ENCODE measurements at places on chromosomes 16 and 17.

DNA sequence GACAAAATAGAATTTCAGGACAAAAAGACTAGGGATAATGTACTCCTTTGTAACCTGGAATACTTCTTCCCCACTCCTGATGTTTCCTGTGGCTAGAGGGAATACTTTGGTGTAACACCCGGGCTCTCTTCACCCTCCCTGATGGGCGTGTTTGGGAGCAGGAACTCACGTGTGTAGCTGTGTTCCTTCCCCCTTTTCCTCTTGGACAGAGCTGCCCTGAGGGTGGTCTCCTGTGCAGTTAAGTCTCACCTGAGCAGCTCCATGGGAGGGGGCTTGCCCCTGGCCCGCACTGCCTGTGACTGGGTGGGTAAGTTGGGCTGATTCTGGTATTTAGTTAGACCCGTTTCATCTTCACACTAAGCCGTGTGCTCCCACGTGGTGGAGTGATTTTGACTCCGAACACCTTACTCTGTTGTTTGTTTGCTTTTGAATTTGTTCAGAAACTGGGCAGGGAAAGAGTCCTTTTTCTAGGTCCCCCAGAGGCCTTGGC, 87.9 kb downstream of the OR1D5 start:
- DNase-seq, result peak; percentile 82

GRCh38 chr16:56667581-56668571, at the start of gene MT1G:
Gene MT1G (minus strand): TSS chr16:56668065. CDS start chr16:56667993, 72 bp downstream.
- no peak for DNase-seq

DNA sequence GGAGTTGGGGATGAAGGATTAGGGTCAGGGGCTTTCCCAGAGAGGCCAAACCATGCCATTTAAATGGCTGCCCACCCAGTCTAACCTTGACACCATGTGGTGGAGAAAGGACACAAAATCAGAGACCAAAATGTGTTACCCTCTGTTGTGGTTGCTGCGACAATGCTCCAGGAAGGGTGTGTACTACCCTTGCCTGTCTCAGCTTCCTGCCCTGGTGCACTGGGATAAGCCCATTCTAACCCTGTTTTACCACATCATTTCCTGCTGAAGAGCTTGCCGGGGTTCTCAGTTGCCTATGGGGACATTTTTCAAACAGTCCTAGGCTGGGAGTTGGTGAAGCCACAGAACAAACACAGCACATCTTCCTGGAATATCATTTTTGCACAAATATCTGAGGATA, 4.9 kb downstream of the OR4D1 start:
- no peak for DNase-seq

GRCh38 chr16:78606545-78606944, 507.1 kb downstream of the WWOX start:
- no peak for DNase-seq

DNA sequence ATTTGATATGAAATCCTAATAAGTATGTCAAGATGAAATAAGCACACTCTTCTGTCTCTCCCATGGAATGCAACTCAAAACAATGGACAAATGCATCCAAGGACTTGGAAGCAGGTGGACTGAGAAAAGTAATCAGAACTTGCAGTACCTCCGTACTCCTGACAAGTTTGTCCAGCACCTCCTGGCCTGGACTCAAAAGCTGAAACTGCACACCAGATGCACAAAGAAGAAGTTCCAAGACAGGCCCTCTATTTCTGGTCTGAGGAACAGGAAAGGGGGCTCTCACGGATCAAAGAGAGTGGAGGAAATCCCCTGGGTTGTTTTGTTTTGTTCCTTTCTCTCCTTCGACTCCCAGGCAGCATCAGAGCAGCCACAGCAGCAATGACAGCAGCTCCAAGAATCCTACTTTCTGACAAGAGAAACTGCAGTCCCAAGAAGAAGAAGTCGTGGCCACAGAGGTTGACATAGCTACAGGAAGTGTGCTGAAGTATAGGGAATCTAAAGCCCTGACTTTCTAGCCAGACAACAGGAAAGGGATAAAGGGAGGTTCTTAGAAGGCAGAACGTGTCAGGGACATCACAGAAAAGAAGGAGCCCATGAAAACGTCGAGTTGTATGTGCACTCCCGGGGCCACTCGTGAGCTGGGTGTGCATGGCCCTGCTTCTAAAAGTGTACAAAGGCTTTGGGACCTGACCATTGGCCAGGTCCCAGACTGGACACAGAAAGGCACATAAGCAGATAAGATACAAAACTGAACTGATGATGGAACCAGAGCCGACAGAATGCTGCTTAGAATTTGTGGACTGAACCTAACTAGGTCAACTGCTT, 29.3 kb downstream of the AKAP10 start:
- no peak for DNase-seq

DNA sequence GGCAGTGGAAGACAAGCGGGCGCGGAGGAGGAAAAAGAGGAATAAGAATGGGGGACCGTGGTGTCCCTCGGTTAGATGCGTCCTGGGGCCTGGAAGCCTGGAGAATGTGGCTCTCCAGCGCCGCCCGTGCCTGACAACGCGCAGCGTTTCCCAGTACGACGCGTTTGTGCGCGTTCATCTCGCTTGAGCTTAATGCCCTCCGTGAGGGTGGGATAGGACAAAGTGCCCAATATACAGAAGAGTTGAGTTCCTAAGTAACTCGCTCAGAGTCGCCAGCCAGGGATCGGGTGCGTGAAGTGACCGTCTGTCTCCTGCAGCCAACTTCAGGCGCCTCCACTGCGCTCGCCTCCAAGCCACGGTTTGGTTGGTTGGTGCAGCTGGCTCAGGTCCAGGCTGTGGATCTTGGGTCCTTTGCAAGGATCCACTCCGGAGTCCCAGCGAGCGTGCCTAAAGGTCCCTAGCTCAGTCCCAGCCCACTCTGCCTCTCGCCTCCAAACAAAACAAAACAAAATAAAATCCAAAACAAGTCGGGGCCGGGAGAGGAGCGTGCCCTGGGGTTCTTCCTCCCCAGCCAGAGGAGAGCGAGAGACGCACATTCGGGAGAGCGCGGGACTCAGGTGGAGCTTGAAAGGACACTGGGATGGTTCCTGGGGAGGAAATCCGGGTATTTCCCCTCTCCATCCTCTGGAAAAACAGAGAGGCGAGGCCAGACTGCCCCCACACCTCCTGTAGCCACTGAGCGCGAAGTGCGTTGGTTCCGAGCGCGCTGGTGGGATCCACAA, 974 bp downstream of the GALR2 start:
- DNase-seq, result no peak

- no peak for DNase-seq
These were observed 42.7 kb downstream of the SOCS3 start for GRCh38 chr17:78316867-78317789.

- DNase-seq, result no peak
These were observed 299.3 kb upstream of the XYLT1 start for GRCh38 chr16:17770104-17770503.

GRCh38 chr17:71455219-71455618, 665.6 kb upstream of the SOX9 start:
- DNase-seq, result no peak

GRCh38 chr16:50721549-50722404, 20.1 kb upstream of the CYLD start:
- no peak for DNase-seq

DNA sequence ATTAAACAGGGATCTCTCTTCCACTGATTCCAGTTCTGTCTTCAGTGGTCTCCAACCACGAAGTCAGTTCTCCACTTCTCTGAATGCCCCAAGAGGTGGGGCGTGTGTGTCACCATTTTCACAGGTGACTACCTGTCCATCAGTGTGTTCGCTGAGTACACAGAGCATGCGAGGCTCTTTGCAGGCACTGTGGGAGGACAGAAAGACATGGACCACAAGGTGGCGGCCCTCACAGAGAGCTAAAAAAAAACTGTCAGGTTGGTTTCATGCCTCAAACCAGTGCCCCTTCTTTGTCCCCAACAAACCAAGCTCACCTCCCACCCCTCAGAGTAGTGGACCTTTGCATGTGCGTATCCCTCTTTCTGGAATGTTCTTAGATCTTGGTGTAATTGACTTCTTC, 13.8 kb downstream of the EMP2 start:
- DNase-seq, result no peak

DNA sequence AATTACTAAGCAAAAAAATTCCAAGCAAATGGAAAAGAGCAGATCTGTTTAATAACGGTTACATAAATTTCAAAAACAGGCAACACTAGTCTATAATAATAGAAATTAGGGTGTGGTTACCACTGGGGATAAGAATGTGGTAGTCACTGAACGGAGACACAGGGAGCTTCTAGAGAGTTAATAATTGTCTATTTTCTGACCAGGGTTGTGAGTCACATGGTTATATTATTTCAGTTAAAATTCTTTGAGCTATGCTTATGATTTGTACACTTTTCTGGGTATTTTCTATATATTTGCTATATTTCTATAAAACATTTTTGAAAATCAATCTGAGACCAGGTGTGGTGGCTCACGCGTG, 433.9 kb upstream of the MAF start:
- no peak for DNase-seq

DNA sequence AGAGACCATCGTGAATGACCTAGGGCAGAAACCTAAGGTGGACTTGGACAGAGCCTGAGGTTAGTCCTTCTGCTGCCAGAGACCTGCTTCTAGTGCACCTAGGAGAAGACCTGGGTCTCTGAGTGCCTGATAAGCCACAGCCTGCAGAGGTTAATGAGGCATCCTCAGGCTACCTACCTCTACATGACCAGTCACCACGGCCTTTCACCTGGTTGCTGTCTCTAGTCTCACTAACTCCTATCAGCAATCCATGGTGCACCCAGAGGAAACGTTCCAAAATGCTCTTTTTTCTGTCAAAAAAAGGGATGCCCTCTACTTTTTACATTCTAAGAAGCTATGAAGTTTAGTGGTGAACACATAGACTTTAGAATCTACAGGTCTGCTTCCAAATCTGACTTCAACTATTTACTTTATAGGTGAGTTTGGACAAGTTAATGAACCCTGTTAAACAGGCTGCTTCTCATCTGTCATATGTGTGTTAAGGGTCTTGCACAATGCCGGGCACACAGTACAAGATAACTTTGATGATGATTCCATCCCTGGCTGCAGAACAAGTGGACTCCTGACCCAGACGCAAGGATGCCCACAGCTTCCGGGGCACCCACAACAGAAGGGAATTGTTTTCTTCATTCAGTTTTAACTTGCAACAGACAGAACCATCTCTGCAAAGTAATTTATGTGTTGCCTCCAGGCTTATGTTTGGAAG, 469.9 kb upstream of the CDH5 start:
- DNase-seq, result no peak

DNA sequence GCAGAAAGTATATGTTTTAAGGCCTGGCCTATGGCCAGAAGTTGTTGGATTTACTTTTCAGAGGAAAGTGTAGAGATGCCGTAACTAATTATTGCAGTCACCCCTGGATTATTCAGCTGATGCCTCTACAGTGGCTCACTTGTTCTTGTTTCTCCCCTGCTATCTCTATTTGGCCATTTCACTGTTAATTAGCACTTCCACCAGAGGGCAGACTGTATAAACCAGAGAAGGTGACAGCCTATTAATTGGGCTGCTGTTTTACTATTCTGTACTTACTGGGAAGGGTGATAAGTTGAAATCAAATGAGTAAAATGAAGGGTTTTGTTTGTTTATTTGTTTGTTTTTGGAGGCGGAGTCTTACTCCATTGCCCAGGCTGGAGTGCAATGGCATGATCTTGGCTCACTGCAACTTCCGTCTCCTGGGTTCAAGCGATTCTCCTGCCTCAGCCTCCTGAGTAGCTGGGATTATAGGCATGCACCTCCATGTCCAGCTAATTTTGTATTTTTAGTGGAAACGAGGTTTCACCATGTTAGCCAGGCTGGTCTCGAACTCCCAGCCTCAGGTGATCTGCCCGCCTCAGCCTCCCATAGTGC, 66.0 kb downstream of the CDK12 start:
- DNase-seq, result no peak

- DNase-seq, result no peak
These were observed 95.4 kb downstream of the UTP18 start for GRCh38 chr17:51355441-51356410.

DNA sequence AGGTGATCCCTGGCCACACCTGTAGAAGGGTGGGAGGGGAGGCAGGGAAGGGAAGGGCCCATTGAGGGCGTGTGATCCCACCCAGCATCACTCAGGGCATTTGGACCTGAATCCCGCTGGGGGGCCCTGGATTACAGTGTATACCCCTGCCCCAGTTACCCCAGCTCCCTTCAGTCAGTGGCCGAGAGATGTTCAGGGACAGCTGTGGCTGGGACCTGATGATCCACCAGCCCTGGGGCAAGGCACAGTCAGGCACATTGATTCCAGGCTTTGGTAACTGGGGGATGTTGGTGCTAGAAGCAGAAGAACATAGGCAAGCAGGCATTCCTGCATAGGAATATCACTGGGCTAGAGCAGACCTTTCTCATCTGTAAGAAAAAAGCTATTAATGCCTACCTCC, 170.3 kb downstream of the FOXL1 start:
- no peak for DNase-seq

- DNase-seq, result no peak
These were observed 2.6 kb upstream of the ATP2A3 start for GRCh38 chr17:3966720-3967363.

DNA sequence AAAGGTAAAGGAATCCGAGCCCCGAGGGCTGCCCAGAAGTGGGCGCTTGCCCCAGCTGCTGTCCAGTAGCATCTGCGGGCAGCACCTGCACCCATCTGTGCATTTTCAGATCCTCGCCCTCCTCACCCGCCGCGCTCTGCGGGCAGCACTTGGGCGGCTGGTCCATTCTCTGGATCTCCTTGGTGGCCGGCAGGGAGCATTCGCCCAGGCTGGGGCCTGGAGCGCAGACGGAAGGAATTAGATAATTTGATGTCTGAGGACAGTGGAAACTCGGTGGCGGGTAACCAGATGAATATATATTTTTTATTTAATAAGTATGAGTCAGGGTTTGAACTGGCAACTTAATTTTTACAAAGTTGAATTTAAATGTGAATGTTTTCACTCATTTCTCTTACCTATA, 88.5 kb downstream of the NPIPB11 start:
- no peak for DNase-seq

DNA sequence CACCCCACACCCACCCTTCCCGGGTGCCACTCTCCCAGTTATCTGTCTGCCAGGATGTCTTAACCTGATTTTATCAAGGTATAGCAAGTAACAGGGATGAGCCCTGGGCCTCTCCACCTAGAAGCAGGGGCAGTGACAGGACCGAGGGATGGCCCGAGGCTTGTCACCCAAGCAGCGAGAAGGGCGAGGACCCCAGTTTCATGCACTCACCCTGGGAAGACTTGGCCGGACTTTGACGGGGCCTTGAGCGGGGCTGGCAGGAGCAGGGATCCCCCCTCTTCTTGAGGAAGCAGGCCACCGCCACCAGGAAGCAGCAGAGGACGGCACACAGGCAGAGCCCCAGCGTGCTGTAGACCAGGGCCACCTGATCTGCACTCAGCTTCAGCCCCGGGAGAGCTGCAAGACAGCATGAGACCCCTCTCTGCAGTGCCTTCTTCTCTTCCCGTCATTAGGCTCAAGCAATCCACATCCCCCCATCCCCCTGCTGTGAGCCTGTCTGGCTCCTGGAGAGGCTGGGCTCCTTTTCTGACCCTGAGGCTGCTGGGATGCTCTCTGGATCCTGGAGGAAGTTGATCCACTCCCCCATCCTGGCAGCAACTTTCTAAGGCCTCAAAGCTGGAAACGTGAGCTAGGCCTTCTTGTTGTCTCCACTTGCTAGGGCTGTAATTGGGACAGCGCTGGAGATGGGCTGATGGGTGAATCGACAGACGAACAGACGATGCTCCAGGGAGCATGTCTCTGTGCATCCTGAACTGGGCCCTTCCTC, 31.6 kb downstream of the TNFRSF13B start:
- no peak for DNase-seq

- DNase-seq, result no peak
These were observed 55.3 kb downstream of the NUP88 start for GRCh38 chr17:5364156-5364555.

GRCh38 chr17:41589301-41589700, 2.6 kb upstream of the KRT14 start:
- no peak for DNase-seq
